ENCODE measurements at places on chromosomes 4 and X. TPM values are rescaled to one million over a fixed set of nuclear protein-coding genes. Genes with fewer than 3 reads are reported as not detected.

The GYG2 gene
- polyA plus RNA-seq: 0.73 TPM

The TMEM156 gene
- polyA plus RNA-seq: not detected

The CT83 gene
- polyA plus RNA-seq: not detected

The DCX gene
- under 0.01 TPM for polyA plus RNA-seq

The MAB21L2 gene
- 0.07 TPM for polyA plus RNA-seq
